Stimulated activated CD8-positive, alpha-beta memory T cell treated with anti-CD3 and anti-CD28 coated beads, Interleukin-15, amount 100 ng/mL, for 24 hours (primary cell): ENCODE measurements at places on chromosomes 12 and 14.

- DNase-seq = no peak
Observed at GRCh38 chr12:82524641-82525040, 162.1 kb upstream of the TMTC2 start.

GRCh38 chr14:20857630-20858261, 33.4 kb upstream of the RNASE3 start:
- peak; percentile 65 for DNase-seq

- no peak for DNase-seq
Observed at GRCh38 chr14:61678975-61679374, 16.3 kb upstream of the HIF1A start.

- DNase-seq = no peak
Observed at GRCh38 chr14:67240168-67240932, 885 bp upstream of the PALS1 start.

- no peak for DNase-seq
Observed at GRCh38 chr14:52801014-52801712, 9.8 kb upstream of the GNPNAT1 start.

GRCh38 chr14:39372656-39373055, 59.6 kb downstream of the FBXO33 start:
- no peak for DNase-seq

DNA sequence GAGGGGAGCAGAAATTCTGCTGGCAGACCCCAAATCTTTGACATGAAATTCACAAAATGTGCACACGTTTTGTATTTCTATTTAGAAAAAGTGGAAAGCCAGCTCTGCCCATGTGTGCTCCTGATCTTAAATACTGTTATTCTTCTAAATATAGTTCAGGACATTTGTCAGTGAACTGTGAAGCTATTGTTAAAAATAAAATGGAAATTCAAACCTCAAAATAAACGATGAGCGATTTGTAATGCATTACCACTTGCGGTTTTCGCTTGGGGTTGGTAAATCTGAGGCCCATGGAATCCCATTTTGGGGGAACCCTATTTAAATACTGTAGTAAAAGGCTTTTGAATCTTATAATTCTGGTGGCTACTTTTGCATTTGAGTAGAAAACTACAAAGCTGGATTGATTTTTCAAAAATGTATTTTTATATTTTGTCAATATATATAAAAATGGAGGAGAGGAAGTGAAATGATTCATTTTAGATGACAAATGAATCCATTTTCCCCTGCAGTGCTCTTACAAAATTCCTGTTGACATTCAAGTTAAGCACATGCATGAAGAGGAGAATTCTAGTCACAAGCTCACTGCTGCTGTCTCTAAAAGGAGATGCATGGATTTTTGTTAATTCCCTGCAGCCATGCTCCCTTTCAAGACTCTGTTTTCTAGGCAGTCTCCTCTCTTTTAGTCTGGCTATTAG, 47.1 kb downstream of the FLRT2 start:
- DNase-seq = no peak

DNA sequence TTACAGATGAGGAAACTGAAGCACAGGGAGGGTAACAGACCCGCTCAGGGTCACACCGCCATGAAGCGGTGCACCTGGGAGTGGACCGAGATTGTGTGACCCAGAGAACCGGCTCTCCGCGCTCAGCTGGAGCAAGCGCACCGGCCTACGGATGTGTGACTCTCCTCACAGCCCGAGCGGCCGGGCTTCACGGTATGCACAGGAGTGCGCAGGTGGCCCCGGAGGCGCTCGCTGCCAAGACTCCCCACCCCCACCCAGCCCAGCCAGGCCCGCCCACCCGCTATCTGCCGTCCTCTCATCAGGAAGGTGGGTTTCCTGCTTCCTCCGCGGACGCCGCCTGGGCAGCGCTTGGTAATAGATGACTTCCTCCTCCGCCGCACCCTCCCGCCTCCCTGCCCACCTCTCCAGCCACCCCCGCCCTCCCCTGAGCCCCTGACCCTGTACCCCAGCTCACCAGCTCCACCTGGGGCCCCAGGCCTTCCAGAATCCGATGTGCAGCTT, 110.7 kb downstream of the NCOR2 start:
- no peak for DNase-seq

DNA sequence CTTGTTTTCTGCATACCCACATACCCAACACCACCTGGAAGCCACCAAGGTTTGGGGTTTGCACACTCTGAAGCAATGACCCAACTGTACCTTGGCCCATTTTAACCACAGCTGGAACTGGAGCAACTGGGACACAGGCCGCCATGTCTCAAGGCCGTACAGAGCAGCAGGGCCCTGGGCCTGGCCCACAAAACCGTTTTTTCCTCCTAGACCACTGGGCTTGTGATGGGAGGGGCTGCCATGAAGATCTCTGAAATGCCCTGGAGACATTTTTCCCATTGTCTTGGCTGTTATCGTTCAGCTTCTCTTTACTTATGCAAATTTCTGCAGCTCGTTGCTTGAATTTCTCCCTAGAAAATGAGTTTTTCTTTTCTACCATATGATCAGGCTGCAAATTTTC, 96.7 kb upstream of the PLEKHA5 start:
- no peak for DNase-seq
